Activated T-cell treated with anti-CD3 and anti-CD28 coated beads for 48 hours (primary cell): ENCODE measurements at places on chromosomes 12 and 14.

DNA sequence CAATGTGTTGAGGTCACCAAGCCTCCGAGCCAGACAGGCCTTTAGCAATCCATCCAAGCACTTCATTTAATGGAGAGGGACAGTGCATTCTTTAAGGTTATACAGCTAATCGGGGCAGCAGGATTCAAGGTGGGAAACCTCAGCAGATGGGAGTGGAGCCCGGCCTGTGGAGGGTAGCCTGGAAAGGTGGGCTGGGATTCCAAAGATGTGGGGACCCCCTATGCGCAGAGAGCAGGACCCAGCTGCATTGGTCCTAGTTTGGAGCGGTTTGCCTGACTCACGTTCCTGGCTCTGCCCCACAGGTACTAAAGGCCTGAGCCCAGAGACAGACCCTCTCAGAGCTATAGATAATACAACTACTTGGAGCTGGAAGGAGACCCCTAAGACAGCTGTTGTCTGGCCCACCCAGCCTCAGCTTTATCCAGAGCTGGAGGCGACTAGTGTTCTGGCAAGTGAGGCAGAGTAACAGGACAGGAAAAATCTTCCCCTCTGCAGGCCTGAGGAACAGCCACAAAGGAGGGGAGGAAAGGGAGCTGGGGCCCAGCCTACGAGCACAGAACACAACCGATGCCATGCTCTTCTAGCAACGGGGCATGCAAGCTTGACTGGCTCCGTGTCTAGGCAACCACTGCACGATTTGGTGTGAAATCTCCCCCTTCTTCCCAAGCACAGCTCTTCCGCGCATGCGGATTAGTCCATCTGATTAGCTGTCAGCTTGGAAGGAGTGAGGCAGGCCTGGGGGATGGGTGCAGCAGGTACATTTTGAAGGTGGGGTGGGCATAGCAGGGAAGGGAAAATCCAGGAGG lies 1.1 kb upstream of the MYH7 start:
- no peak for DNase-seq

DNA sequence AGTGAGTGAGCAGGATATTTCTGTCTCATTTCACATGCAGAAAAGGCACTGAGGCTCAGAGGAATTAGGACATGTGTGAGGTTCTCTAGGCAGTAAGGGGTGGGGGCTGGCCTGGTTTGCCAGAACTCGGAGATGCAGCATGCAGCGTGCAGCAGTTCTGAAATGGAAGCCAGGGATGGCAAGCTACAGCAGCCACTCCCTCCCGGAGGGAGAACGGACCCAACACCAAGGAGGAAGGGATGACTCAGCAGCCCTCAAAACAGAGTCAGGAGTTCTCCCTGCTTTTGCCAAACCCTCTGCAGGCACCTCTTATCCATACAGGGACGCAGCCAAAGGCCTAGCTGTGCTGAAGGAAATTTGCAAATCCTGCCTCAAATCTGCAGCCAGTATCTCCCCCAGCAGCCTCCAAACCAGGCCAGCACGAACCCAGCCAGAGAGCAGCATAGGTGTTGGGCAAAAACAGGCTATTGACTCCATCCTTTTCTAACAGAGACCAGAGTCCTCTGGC lies 10.3 kb upstream of the SERPINA3 start:
- no peak for DNase-seq

- DNase-seq, result no peak
Measured at GRCh38 chr12:46386877-46387629, 14.5 kb upstream of the SLC38A2 start.

DNA sequence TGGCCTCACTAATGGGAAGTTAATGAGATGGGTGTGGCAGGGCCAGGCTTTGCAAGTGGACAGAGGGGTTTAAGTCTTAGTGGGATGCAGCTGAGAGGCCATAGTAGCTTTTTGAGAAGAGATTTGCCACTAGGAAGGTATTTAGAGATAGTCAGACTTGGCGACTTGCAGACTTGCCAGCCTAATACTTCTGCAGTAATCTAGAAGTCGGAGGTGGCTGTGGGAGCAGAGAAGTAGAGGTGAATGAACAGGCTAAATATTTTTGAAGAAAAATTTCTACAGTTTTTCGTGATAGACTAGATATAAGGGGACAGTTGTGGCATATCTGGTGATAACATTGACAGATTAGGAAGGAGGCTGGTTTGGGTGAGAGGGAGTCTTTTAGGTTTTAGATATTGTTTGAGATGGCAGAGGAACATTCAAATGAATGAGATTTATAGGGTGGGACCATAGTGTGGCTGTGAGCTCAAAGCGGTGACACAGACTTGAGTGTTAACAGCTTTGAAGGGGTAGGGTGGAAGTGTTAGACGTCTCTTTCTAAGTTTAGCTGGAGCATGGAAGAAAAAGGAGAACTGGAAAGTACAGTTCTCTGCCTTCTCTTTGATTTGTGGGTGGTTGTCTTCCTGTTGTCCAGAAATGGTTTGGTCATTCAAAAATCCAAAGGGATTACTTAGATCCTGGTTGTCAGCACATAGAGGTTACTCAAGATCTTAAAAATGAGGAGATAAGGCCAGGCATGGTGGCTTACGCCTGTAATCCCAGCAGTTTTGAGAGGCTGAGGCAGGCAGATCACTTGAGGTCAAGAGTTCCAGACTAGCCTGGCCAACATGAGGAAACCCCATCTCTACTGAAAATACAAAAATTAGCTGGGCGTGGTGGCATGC lies 44.9 kb downstream of the MAPKAPK5 start:
- no peak for DNase-seq

- no peak for DNase-seq
Measured at GRCh38 chr12:89752341-89752740, 43.7 kb upstream of the ATP2B1 start.

GRCh38 chr12:64624035-64624434 lies 13.7 kb downstream of the RASSF3 start:
- DNase-seq, result no peak

- DNase-seq, result no peak
Measured at GRCh38 chr12:8722286-8722800, 24.6 kb downstream of the RIMKLB start.

DNA sequence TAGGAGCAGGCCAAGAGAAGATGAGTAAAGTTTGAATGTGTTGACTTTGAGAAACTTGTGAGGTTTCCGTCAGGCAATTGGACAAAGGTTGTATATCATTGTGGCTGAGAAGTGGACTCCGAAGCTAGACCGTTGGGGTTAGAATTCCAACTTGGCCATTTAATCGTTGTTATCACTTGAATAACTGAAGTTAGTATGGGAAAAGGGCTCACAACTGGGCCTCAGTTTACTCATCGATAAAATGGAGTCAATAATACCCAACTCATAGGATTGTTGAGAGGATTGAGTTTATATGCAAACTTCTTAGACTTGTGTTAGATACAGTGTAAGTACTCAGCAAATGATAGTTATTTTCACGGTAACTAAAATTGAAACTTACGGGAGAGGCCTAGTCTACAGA lies 846 bp downstream of the SLIRP start:
- DNase-seq, result no peak

- DNase-seq, result no peak
Measured at GRCh38 chr14:94343238-94344005, 20.3 kb upstream of the SERPINA6 start.

GRCh38 chr14:55152052-55152753 lies 23.2 kb downstream of the LGALS3 start:
- DNase-seq, result no peak

- DNase-seq, result no peak
Measured at GRCh38 chr12:38921025-38921677, 15.8 kb upstream of the CPNE8 start.

GRCh38 chr14:51487848-51488247 lies 163.9 kb upstream of the FRMD6 start:
- no peak for DNase-seq

- DNase-seq, result no peak
Measured at GRCh38 chr14:87892763-87893162, 100.2 kb downstream of the GALC start.
